A549 treated with CpdA at 1 μM for 4 hours (cell line): ENCODE measurements at places on chromosomes 5 and 9. TPM values are rescaled to one million over a fixed set of nuclear protein-coding genes. Genes with fewer than 3 reads are reported as not detected.

The N4BP3 gene
- total RNA-seq, result 0.94 to 1.6 TPM (median 1.4 TPM) in 5 replicates

The PCDHA13 gene
- 0.06 to 0.10 TPM (median 0.07 TPM) in 4 of 5 replicates, not detected in the other for total RNA-seq

The PFN3 gene
- not detected in 5 replicates for total RNA-seq

The ARPC5L gene
- total RNA-seq, result 60.1 to 78.6 TPM (median 76.5 TPM) in 5 replicates

The BARHL1 gene
- total RNA-seq, result 0.06 TPM in 1 of 5 replicates, not detected in the others

The PCDHB15 gene
- 0.05 to 0.07 TPM (median 0.06 TPM) in 4 of 5 replicates, not detected in the other for total RNA-seq

The POLR1E gene
- total RNA-seq, result 38.4 to 44.0 TPM (median 42.4 TPM) in 5 replicates

The RANBP17 gene
- 1.9 to 3.1 TPM (median 2.3 TPM) in 5 replicates for total RNA-seq

The FRMD3 gene
- total RNA-seq, result 1.5 to 2.7 TPM (median 1.9 TPM) in 5 replicates

The SOHLH1 gene
- total RNA-seq, result 0.07 to 0.09 TPM in 2 of 5 replicates, not detected in the others

The ANKRD34B gene
- total RNA-seq, result 0.07 to 0.13 TPM (median 0.12 TPM) in 3 of 5 replicates, not detected in the others

The SSNA1 gene
- 88.4 to 157 TPM (median 143 TPM) in 5 replicates for total RNA-seq

The NRARP gene
- total RNA-seq, result 2.7 to 7.1 TPM (median 5.4 TPM) in 5 replicates

The SPAAR gene
- total RNA-seq, result not detected in 5 replicates

The GDA gene
- total RNA-seq, result 1.1 to 1.7 TPM (median 1.2 TPM) in 5 replicates

The EPB41L4B gene
- 7.8 to 9.8 TPM (median 9.4 TPM) in 5 replicates for total RNA-seq

The ESM1 gene
- not detected in 5 replicates for total RNA-seq

The SLCO6A1 gene
- not detected in 5 replicates for total RNA-seq

The NUDT12 gene
- total RNA-seq, result 1.7 to 2.3 TPM (median 1.9 TPM) in 5 replicates
